ENCODE measurements at places on chromosomes 5 and 9.

DNA sequence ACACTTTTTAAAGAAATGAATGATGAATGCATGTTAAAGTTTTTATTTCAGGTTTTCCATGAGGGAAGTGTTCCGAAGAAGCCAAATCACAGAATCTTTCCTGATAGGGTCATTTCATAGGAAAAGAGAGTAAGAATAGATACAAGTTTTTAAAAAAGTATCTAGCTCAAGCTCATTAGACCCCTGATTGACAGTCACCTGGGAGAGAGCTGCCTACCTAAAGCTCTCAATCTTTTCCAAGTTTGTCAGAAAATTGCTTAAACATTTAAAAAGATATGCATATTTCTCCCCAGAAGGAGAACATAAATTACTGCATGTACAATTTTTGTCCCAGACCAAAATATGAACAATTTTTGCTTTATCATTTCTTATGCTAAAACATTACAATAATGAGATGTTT lies 47.9 kb upstream of the CHSY3 start:
- DNase-seq, result no peak

- DNase-seq, result no peak
Measured at GRCh38 chr5:88877826-88878225, 5.2 kb downstream of the MEF2C start.

- DNase-seq, result no peak
Measured at GRCh38 chr5:120446068-120446492, 18.0 kb upstream of the PRR16 start.

- DNase-seq, result no peak
Measured at GRCh38 chr5:67483453-67484030, 286.9 kb upstream of the CD180 start.

- DNase-seq, result no peak
Measured at GRCh38 chr5:34834794-34835089, 4.2 kb upstream of the TTC23L start.

GRCh38 chr9:114894609-114895433 lies 35.6 kb downstream of the TNFSF8 start:
- DNase-seq, result no peak

- no peak for DNase-seq
Measured at GRCh38 chr5:77937015-77937908, 161.1 kb upstream of the TBCA start.

- DNase-seq, result no peak
Measured at GRCh38 chr5:68641211-68641610, 425.7 kb downstream of the PIK3R1 start.

DNA sequence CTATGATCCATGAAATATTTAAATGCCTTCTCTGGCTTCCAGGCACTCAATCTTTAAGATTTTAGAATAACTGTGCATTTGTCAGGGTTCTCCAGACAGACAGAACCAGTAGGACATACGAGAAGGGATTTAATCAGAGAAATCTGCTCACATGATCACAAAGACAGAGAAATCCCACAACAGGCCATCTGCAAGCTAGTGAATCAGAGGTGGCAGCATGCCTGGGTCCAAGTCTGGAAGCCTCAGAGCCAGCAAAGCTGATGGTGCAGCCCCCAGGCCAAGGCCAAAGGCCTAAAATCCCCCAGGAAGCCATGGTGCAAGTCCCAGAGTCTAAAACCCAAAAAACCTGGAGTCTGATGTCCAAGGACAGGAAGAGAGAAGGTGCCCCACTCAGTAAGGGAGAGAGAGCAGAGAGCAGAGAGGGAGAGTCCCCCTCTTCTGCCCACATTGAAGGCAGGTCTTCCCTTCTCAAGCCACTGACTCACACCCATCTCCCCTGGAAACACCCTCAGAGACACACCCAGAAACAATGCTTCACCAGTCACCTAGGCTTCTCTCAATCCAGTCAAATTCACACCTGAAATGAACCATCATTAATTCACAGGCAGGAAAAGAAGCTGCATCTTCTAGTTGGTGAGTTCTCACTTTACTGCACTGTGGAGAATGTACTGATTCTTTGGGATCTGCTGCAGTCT lies 48.7 kb downstream of the CAMSAP1 start:
- DNase-seq, result no peak

DNA sequence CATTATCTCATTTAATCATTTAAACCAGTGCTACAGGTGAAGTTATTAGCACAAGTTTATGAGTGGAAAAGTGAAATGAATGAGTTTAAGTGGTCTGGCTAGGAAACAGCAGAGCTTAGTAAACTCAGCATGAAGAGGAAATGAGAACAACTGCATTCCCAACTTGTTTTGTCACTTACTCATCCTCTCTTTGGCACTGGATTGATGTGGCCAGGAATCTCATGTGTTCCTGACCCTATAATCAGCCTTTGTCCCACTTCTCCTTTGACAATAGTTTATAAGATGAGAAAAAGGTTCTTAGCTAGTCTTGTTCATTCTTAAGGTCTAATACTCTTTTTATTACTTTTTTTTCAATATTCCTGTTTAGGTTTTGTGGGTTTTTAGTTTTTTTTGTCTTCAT lies 559.2 kb upstream of the TLE4 start:
- no peak for DNase-seq

Measured in stimulated activated CD8-positive, alpha-beta memory T cell treated with anti-CD3 and anti-CD28 coated beads, Interleukin-7, amount 100 ng/mL, for 4 hours (primary cell).